Smooth muscle cell of bladder (primary cell): ENCODE measurements at places on chromosomes 7 and 10. TPM values are rescaled to one million over a fixed set of nuclear protein-coding genes. Genes with fewer than 3 reads are reported as not detected.

MYL10 gene
- total RNA-seq, result not detected in 2 replicates

MAGI2 gene
- 8.2 and 8.5 TPM in 2 replicates for total RNA-seq

NUTM2A gene
- total RNA-seq, result 0.28 and 0.37 TPM in 2 replicates

BTBD16 gene
- under 0.01 TPM in 1 of 2 replicates, not detected in the other for total RNA-seq

ELOVL3 gene
- total RNA-seq, result 0.85 and 1.2 TPM in 2 replicates

NPY gene
- not detected in 2 replicates for total RNA-seq

ATG9B gene
- total RNA-seq, result 0.37 TPM in 1 of 2 replicates, not detected in the other

CDK1 gene
- 2.6 and 5.1 TPM in 2 replicates for total RNA-seq

NSMCE4A gene
- total RNA-seq, result 13.6 and 16.5 TPM in 2 replicates

PIK3CG gene
- 0.09 and 0.28 TPM in 2 replicates for total RNA-seq

RTKN2 gene
- total RNA-seq, result 0.83 and 1.00 TPM in 2 replicates

SYCE1 gene
- total RNA-seq, result not detected in 2 replicates

PTPRN2 gene
- total RNA-seq, result 0.71 and 0.74 TPM in 2 replicates

ANK3 gene
- 3.3 and 5.4 TPM in 2 replicates for total RNA-seq

KNDC1 gene
- total RNA-seq, result 0.57 and 1.3 TPM in 2 replicates

COL28A1 gene
- 0.14 TPM in 1 of 2 replicates, not detected in the other for total RNA-seq

ELFN1 gene
- 1.1 and 2.1 TPM in 2 replicates for total RNA-seq

ADAM22 gene
- total RNA-seq, result 0.28 and 0.37 TPM in 2 replicates

LRRC18 gene
- total RNA-seq, result not detected in 2 replicates

CADPS2 gene
- 16.4 and 32.4 TPM in 2 replicates for total RNA-seq

IFRD1 gene
- 69.7 and 74.2 TPM in 2 replicates for total RNA-seq

OGDH gene
- 41.8 and 49.8 TPM in 2 replicates for total RNA-seq

ZNF316 gene
- 6.8 and 10.4 TPM in 2 replicates for total RNA-seq

SRGN gene
- total RNA-seq, result 36.7 and 87.9 TPM in 2 replicates
